NCI-H2029 (cell line): ENCODE measurements at places on chromosomes 3 and 15.

GRCh38 chr3:8648909-8649741 is 4.5 kb upstream of the SSUH2 start:
- no peak for DNase-seq

- DNase-seq, result no peak
Observed at GRCh38 chr3:57078635-57079473, 18.4 kb downstream of the SPATA12 start.

DNA sequence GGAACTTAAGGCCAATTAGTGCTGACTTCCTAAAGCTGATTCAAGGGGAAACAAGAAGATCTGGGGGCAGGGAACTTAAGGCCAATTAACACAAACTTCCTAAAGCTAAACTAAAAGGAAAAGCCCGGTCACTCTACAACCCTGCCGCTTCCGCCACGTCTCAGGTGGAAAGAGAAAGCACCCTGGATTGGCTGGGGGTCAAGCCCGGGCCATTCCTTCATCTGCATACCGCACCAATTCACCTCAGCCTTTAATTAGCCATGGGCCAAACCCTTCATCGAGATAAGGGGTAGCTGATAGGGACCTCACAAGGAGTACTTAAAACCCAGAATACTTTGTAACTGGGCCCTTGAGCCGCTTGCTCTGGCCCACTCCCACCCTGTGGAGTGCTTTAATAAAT is 14.4 kb downstream of the TMPRSS7 start:
- DNase-seq, result no peak

- DNase-seq, result no peak
Observed at GRCh38 chr3:113555138-113555537, 22.8 kb downstream of the SIDT1 start.

GRCh38 chr3:197847866-197848401 is 56.9 kb downstream of the LRCH3 start:
- no peak for DNase-seq

DNA sequence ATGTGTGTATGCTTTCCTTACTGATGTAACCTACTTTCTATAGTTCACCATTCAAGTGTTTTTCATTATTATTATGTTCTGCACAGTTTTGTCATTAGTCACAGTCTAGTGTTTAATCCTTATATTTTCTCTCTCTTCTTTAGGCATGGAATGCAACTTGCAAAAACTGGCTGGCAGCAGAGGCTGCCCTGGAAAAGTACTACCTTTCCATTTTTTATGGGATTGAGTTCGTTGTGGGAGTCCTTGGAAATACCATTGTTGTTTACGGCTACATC is 6.9 kb downstream of the SUCNR1 start:
- DNase-seq, result no peak

DNA sequence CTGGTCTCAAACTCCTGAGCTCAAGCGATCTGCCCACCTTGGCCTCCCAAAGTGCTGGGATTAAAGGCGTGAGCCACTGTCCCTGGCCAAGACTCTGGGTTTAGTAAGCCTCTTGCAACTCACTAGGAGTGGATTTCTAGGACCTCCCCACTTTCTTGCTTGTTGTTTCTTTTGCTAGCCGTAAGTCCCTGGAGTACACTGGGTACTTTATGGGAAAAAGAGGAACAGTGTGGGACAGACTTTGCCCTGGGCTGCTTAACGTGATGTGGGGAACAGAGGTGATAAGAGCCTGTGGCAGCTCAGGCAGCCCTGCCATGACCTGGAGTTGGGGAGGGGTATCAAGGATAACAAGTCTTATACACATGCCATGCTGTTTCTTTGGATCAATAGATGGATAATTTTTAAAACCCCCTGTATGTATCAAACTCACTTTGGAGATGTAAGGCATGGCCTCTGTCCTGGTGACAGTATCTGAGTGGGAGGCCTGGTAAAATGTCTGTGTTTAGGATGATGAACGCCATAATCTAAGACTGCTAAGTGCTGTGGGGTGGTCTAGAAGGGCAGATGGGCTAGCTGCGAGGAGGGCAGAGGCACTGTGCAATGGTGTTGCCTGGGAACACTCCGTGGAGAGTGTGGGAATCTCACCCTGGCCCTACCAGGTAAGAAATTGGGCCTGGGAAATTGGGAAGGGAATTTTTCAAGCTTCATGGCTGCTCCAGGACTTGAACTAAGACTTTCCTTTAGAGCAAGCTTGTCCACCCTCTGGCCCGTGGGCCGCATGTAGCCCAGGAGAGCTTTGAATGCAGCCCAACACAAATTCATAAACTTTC is 54.8 kb downstream of the SMAD3 start:
- DNase-seq, result no peak

GRCh38 chr15:59094077-59094476 is 10.9 kb upstream of the CCNB2 start:
- no peak for DNase-seq

DNA sequence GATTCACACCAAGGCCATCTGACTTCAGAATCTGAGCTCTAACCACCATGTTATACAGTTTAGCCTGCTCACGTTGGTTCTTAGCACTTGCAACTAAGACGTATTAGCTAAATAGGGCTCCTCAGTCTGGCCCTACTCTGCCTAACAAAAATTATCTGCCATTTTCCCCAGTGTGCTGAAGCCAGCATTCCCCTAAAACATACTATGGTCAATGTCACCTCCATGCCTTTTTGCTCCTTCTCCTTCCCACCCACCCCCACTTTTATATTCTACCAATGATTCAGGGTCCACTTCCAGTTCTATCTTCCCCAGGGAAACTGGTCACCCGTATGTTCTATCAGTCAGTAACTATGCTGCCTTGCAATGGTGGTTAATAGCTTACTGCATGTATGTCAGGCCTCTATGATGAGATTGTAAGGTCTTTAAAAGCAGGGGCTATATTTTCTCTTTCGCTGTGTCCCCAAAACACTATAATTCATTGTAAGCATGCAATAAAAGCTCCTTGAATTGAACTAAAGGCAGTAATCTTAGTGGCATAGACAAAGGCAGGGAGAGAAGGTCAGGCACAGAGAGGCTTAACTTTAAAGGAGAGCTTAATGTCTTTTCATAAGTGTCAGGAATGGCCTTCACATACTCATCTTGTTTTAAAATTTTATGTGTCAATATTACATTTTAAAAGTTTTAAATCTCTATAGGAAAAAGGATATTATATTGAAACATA is 23.3 kb downstream of the POPDC2 start:
- no peak for DNase-seq

DNA sequence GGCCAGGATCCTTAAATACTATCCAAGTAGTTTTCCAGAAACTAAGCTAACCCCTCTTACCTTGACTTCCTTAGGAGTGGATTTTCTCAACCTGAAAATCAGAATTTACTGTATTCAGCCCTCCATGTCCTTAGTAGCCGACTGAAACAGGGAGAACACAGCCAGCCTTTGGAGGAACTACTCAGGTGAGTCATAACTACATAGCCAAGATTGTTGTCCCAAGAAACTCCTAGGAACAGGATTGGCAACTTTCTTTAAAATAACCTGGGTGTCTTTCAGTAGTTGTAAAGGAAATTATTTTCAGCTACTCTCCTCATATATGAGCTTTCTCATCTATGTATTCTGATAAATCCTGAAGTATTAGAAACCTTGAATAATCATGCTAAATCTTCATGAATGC is 22.3 kb downstream of the FANCD2OS start:
- no peak for DNase-seq

GRCh38 chr3:121072133-121072532 is 164.1 kb downstream of the STXBP5L start:
- no peak for DNase-seq

- DNase-seq, result no peak
Observed at GRCh38 chr3:156689608-156690007, 15.2 kb downstream of the TIPARP start.

DNA sequence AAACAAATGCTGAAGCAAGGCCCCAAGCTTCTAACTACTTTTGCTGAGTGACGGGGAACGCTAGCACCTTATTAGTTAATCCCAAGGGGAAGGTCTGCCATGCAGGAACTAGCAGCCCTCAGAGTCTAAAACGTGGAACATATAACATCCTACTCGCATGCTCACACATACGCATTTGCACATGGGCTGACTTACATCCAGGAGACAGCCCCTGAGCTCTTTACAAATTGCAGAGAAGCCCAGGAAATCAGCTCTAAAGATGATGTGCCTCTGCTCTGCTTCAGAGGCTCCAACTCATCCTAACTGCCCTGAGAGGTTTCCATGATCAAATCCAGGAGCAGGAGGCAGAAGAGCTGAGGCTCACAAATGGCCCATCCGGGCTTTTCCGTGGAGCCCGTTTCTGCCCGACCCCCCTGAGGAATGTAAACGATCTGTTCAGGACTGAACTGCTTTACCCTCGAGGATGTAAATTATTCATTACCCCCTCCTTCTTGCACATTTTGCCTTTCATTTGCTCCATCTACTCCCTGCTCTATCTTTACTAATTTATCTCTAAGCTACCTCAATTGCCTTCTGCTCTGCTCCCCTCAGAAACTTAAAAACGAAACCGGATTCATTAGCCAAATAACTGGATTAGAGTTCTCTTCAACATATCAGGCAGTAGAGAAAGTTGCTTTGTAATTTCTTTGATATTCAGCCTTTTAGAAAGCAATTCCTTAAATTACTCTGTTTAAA is 141.9 kb upstream of the CCDC54 start:
- no peak for DNase-seq

DNA sequence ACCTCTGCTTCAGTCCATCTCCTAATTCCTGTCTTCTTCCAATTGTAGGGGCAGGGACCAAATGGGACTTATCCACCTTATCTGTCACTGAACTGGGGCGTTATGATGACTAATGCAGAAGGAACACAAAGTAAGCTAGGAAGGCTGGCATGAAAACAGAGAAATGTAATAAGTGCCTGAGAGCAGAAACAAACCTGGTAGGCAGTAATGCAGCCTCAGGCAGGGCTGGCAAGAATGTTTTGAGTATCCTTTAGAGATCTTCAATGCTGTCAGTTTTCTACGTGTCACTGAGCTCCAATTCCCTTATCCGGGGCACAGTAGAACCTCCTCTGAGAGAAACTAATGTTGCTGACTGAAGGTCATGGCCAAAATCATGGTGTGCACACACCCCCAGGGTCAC is 246.2 kb upstream of the TBL1XR1 start:
- no peak for DNase-seq

DNA sequence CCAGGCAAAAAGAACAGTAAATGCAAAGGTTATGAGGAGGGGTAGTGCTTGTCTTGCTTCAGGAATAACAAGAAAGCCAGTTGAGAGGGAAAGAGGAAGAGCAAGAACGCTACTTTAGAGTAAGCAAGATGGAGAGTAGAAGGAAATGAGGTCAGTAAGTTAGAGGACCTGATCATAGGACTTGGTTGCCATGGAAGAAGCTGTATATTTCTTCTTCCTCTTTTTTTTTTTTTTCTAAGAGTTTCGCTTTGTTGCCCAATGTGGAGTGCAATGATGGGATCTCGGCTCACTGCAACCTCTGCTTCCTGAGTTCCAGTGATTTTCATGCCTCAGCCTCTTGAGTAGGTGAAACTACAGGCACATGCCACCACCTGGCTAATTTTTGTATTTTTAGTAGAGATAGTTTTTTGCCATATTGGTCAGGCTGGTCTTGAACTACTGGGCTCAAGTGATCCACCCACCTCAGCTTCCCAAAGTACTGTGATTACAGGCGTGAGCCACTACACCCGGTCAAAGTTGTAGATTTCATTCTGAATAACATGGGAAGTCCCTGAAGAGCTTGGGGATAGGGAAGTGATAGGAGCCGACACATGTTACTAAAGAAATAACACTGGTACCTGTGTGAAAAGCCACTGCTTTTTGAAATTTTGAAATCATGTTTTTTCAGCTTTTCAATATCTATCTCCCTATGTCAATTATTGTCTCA is 527.9 kb upstream of the NAALADL2 start:
- no peak for DNase-seq

- DNase-seq, result no peak
Observed at GRCh38 chr3:147391781-147392624, 14.3 kb downstream of the ZIC4 start.

- DNase-seq, result no peak
Observed at GRCh38 chr15:63288342-63288741, 10.9 kb downstream of the APH1B start.

GRCh38 chr15:64151727-64152506 is at the start of gene SNX22:
Gene SNX22 (plus strand): TSS chr15:64151731. CDS start chr15:64151776, 45 bp downstream.
- DNase-seq, result no peak

- DNase-seq, result peak; percentile 55
Observed at GRCh38 chr3:120348065-120348990, 826 bp downstream of the LRRC58 start.

- no peak for DNase-seq
Observed at GRCh38 chr15:43934480-43934879, 107.7 kb downstream of the WDR76 start.

- DNase-seq, result no peak
Observed at GRCh38 chr3:38966811-38967692, 84.7 kb downstream of the SCN11A start.

- DNase-seq, result no peak
Observed at GRCh38 chr3:118932822-118933558, 101.7 kb downstream of the IGSF11 start.

GRCh38 chr3:46533091-46533490 is 33.0 kb downstream of the LRRC2 start:
- no peak for DNase-seq

- no peak for DNase-seq
Observed at GRCh38 chr15:65405791-65406423, 16.8 kb downstream of the IGDCC4 start.

GRCh38 chr3:195282961-195283360 is 12.0 kb upstream of the XXYLT1 start:
- DNase-seq, result no peak

- no peak for DNase-seq
Observed at GRCh38 chr3:78066287-78066686, 1026.4 kb downstream of the ROBO2 start.

DNA sequence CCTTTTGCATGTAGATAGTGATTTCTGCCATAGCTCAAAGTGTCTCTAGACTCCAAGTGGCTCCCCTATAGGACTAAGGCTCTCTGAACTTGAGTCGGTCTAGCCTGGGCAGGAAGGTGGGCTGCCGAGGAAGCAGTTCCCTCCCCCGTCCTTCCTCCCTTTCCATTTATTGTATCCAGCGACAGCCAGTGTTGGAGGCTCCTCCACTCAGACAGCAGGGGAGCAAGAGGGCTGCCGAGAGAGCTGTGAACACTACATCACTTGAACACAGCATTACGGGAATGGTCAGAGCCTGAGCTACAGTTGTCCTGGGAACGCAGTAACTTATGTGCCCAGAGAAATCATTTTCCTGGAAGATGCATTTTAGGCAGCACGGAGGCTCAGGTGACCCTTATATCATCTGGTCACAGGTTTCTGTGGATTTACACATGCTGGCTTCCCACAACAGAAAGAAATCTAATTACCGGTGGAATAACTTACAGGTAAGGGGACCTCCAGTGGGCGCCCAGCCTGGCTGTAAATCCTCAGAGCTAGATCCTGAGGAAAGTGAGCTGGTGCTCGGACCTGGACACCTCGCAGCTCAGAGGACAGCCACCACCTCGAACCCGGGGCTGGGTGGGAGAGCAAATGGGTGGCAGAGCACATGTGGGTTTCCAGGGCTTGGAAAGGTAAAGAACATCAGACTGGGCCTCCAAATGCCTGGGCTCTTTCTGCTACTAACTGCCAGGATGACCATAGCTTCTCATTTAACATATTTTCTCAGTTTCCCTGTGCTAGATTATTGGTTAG is 197.1 kb downstream of the UACA start:
- no peak for DNase-seq

GRCh38 chr15:56992725-56993124 is 74.3 kb downstream of the TCF12 start:
- no peak for DNase-seq
